ENCODE measurements at places on chromosomes 1 and 21.

DNA sequence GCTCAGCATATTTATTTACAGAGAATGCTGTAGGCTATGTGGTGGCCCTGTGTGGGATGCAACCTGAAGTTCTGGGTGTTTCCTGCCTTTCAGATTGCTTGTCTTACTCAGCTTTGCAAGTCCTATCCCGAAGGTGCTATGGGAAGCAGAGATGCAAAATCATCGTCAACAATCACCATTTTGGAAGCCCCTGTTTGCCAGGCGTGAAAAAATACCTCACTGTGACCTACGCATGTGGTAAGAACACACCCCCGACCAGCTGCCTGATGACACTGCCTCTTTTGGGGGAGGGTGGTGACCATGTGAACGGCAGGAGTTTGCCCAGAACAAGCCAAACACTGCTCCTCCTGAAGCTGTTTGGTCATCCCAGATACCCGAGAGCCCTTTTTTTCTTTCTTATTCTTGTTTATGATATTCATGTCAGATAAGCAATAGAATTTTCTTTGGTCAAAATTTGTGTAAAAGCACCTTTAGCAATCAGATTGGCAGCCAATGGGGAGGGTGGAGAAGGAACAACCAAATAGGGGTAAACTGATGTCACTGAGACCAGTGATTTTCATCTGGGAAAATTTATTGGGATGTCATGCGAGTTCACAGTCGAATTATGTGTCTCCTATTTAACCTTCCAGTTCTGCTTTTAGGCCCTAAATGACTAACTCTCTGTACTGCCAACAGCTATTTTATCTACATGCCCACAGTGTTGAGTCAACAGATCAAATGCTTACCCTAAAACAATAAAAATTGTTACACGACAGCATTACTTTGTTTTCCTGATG, 82.6 kb downstream of the EVA1C start:
- no peak for DNase-seq

DNA sequence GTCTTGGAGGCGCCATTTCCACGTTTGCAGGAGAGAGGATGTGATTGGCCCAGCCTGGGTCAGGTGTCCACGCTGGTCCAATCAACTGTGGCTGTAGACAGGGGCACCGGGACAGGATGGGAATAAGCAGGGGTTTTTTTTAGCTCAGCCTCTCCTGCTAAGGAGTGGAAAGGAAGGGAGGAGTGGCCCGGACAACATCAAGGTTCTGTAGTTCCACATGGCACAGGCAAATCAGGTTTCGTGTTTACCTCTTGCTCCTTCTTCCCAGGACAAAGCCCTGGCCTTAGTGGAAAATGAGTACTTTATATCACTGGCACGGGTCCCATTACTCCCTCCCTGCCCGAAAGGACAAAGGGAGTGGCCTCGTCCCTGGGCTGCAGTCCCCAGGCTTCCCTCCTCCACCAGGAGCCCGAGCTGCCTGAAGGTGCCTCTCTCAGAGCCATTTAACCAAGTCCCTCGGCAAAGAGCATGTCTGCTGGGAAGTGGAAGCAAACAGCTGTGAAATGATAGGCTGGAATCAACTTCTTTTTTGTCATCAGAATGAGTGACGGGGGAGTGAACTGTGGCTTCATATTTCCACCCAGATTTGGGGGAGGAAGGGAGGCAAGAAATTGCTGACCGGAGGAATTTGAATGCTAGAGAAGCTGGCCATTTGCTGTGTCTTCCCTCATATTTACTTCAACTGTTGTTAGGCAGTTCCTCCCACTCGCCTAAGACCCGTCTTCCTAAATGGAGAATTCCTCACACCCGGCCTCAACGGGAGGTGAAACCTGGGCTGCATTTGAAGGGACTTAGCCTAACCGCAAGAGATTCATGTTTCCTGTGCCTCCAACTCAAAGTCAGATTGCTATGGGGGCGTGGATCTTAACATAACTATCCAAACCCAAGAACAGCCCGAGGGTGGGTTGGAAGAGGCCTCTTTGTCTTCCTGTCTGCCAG, 84.9 kb upstream of the SLC44A3 start:
- no peak for DNase-seq

DNA sequence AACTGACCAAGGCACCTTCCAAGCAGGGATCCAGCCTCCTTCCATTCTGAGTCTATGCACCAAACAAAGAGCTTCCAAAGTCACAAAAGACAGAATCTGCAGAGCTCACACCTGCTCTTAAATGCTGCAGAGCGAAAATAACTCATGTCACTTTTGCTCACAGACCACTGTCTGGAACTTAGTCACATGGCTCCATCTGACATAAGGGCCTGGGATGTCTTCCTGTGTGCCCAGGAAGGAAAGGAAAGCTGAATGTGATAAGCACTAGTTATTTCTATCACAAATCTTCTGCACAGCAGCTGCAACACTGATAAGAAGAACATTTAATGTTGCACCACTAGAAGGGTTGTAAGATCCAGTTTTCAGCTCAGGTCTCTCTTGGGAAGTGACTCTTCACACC, 39.5 kb upstream of the SGIP1 start:
- DNase-seq = no peak

DNA sequence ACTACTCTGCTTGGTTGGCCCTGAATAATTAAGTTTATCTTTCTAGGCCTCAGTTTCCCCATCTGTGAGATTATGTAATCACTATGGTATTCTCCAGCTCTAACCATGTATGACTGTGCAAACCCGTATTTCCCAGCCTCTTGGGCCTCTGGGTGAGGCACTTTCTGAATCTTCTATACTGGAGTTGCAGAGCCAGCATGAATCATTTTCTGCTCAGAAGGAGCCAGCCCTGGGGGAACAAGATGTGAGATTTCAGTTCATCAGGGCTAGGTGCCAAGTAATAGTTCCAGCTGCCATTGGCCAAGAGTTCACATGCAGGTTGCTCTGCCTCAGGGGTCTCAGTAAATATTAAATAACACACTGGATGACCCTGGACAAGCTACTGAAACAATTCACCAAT, 47.7 kb upstream of the USP24 start:
- DNase-seq = no peak

- DNase-seq = peak; percentile 67
Observed at GRCh38 chr21:42107177-42107880, 36.2 kb downstream of the UMODL1 start.

DNA sequence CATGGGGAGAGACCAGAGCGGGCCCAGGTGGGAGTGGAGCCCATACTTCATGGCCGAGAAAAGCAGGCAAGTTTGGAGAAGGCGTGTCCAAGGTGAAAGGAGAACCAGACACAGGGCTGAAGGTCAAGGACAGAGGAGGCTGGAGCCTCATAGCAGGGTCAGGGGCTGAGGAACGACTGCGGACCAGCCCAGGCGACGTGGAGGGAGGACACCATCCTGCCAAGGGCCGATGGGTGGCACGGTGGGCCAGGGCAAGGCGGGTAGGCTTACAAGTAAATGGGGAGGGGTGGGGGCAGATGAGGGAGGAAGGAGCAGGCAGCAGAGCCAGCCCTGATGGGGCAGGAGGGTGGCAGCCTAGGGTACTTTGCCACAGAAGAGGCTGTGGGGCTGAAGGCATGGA, 18.2 kb upstream of the GPR153 start:
- DNase-seq = no peak

DNA sequence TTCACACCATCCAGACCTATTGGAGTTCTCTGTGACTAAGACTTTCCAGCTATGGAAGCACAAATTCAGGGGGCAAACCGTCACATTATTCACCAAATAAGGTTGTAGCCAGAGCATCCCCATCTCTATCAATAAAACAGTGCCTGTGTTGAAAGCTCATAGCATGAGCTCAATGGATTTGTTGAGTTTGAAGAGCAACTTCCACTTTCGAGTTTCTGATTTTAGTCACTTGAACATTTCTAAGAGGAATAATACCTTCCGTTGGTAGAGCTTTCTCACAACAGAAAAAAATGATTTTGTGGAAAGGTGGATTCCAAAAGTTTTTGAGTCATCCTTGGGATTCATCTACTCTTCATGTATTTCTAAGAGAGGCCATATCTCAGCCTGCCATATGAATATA, 13.0 kb upstream of the ELAVL4 start:
- DNase-seq = no peak

DNA sequence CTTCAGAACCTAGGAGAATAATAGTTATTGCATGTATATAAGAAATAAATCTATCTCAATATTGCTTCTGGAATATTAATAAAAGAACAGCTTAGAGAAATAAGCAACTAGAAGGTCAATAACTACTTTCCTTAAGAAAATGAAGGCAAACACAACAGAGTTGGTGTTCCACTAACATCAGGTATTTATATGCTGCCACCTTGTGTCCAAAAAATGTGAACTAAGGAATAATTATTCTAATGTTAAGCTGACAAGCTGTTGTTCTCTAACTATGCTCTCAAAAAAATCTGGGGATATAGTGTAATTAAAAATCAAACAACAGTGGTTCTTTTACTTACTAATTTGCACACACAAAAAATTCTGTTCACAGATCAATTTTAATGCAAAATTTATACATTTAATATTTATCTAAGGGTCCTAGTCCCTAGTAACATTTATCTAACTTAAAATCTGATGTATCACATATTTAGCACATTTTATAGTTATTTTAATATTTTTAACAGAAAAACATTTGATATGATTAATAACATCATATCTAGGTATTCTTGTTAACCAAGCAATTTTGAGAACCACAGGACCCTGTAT, 39.6 kb downstream of the UCHL5 start:
- DNase-seq = no peak

- DNase-seq = no peak
Observed at GRCh38 chr1:205084360-205084759, at the start of gene TMEM81. TMEM81 (minus strand) TSS chr1:205084460; CDS start chr1:205084320, 140 bp downstream.

DNA sequence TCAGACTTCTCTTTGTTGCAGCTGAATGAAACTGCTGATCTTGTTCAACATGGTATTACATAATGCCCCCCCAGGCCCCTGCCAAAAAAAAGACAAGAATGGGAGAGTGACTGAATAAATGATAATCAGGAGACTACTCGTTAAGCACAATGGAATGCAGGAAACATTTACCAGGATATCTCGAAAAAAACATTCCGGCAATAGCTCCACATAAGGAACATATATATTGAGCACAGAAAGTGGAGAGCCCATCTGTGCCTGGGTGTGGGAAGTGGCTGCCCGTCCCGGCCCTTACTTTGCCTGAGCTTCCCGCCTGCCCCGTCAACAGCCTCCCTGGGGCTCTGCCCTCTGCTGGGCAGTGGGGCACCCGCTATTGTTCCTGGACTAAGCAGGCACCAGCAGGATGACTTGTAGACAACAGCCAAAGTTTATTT, 13.3 kb downstream of the TRIM11 start:
- DNase-seq = no peak

- no peak for DNase-seq
Observed at GRCh38 chr1:14011132-14011531, 311.1 kb downstream of the PRDM2 start.

GRCh38 chr1:181630398-181630797, 147.1 kb downstream of the CACNA1E start:
- no peak for DNase-seq

DNA sequence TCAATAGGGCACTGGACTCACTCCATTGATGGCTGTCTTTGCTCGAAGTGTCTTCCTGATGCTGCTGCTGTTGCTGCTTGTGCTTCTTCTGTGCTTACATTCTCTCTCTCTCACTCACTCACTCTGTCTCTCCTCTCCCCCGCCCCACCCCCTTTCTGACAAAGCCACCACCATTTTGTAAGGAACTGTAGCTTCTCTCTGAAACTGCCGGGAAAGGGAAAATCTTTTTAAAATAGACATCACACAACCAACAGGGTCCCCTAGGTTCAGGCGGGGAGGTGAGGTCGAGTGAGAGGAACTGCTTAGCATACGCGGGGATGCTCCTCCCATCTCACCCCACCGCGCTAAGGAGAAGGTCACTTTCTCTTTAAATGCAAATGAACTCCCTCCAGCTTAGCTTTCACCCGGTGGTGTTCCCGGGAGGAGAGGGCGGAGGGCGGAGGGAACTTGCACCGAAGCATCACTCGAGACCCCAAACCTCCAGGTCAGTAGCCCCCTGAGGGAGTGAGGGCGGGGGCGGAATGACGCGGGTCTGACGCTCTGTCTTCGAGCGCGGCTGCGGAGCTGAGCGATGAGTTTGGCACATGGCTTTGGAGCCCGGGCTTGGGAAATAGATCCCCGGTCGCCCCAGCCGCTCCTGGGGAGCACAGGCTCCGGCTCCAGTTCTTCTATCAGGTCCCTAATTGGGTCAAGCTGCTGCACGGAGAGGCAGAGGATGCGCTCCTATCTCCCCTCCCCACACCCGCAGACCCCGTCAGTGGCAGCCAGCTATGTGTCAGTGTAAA, at the start of gene CCDC28B:
TSS of gene CCDC28B (plus strand) at position 370 of the 785 bp plus-strand sequence. CDS start 1,341 bp downstream, outside the sequence.
- DNase-seq = peak; percentile 54

- DNase-seq = no peak
Observed at GRCh38 chr1:97827887-97828286, 92.9 kb downstream of the DPYD start.

DNA sequence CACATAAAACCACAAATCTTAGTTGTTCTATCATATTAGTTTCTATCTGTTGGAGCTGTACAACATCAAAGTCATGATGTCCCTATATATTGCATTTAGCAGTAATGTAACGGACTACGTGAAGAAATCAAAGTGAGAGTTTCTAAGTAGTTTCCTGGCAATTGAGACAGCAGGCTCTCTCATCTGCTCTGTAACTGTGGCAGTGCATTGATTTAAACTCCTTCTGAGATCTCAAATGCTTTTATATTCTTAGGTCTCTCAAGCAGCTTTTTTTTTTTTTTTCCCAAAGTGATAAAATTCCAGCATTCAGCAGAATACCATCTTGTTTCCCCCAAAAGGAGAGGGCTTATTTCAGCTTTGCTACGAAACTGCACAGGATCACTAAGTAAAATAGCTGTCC, 480.1 kb downstream of the PTBP2 start:
- DNase-seq = no peak

- DNase-seq = no peak
Observed at GRCh38 chr1:178958491-178958890, 67.2 kb upstream of the FAM20B start.

- no peak for DNase-seq
Observed at GRCh38 chr1:6948861-6949260, 163.6 kb downstream of the CAMTA1 start.

GRCh38 chr21:38329162-38329561, 72.4 kb downstream of the KCNJ15 start:
- DNase-seq = no peak

GRCh38 chr1:65717815-65718454, 74.8 kb upstream of the PDE4B start:
- DNase-seq = no peak

GRCh38 chr1:109850827-109851226, 59.8 kb upstream of the CSF1 start:
- DNase-seq = no peak

DNA sequence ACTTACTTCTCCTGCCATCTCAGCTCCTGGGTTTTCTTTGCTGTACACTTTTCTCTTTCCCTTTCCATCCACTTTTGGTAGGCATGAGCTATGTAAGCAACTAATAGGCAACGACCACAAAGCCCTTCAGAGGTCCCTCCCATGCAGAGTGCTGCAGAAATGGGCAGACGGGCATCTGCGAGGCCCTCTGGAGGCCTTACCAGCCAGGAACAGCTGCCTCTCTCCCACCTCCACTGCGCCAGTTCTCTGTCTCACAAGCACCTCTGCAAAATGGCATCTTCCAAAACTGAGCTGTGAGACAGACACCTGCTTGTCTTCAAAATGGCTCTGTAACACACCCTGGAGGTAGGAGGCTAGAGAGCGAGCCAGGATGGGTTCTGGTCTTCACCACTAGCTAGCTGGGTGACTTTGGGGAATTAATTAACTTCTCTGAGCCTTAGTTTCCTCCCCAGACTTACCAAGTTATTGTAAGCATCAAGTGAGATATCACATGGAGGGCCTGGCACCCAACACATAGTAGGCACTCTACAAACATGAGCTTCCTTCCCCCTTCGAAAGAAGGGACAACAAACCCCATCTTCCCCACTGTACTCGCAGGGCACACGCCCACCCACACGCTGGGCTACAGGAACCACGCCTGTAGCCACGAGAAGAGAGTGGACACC, 62.0 kb downstream of the BCAR3 start:
- no peak for DNase-seq

GRCh38 chr1:146019231-146020057, 2.1 kb downstream of the HJV start:
- DNase-seq = no peak
